ENCODE measurements at places on chromosomes 13 and 19.

- no peak for DNase-seq
Observed at GRCh38 chr19:19271828-19272599, 1.1 kb downstream of the TM6SF2 start.

DNA sequence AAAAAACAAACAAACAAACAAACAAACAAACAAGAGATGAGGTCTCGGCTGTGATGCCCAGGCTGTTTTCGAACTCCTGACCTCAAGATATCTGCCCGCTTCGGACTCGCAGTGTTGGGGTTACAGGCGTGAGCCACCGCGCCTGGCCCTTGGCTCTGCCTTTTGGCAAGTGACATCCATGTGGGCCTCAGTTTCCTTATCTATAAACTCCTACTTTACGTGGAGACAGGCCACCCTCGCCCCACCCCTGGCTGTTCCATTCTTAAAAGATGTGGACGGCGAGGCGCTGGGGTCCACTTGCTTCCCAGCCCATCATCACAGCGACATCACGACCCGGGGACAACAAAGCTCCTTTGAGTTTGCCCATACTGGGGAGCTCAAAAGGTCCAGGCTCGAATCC, 1.7 kb downstream of the TSSK6 start:
- DNase-seq, result no peak

DNA sequence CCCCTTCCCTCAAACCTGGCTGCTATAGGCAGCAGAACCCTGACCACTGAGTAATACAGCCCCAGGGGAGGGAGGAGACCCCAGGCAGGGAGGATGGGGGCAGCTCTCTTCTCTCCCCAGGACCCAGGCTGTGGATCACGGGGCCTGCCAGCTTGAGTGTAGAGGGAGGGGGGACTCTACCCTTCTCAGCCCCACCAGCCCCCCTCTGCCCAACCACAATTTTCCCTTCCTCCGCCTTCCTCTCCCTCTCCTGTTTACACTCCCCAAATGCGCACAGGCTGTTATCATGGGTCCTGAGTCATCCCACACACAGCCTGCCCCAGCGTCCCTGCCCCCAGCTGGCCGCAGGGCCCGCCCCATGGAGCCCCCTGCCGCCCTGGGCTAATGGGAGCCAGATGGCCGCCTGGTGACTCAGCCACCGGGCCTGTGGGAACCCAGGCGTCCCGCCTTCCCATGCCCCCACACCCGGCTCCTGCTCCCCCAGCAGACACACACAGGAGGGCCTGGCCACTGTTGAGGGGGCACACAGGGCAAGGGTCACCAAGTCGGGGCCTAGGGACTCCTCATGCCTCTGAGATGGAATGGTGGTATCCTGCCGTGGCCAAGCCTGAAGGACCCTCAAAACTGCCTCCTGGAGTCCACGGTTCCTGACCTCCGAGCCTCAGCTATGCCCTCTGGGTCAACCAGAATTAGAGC, 13.6 kb downstream of the CCDC97 start:
- DNase-seq, result no peak

DNA sequence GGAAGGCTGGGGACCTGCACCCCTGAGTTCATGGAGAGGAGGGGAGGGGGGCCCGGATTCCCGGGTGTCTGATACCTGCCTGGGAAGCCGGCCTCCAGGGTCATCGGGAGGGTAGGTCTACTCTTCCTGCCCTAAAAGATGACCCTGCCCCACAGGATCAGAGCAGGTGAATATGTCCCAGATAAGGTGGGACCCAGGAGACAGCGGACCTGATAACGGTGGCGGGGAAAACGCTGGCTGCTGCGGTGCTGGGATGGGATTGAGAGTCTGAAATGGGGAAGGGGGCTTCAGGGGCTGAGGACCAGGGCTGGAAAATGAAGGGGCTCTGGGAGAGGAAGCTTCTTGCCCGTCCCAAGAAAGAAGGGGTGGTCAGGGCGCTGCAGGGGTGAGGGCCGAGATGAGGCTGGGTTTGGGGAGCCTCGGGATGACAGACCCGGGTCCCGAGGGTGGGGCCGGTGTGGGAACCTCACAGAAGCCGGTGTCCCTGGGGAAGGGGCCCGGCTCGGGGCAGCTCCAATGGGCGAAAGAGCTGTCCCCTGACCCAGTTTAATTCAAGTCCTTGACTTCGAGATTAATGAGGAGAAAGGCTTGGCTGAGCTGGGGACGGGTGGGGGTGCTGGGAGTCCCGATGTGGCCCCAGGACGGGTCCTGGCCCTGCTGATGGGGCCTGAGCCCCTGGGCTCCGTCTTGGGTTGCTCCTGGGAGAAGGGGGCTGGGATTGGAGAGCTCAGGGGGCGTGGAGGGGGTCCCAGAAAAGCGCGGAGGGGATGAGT, 823 bp downstream of the TTYH1 start:
- no peak for DNase-seq

DNA sequence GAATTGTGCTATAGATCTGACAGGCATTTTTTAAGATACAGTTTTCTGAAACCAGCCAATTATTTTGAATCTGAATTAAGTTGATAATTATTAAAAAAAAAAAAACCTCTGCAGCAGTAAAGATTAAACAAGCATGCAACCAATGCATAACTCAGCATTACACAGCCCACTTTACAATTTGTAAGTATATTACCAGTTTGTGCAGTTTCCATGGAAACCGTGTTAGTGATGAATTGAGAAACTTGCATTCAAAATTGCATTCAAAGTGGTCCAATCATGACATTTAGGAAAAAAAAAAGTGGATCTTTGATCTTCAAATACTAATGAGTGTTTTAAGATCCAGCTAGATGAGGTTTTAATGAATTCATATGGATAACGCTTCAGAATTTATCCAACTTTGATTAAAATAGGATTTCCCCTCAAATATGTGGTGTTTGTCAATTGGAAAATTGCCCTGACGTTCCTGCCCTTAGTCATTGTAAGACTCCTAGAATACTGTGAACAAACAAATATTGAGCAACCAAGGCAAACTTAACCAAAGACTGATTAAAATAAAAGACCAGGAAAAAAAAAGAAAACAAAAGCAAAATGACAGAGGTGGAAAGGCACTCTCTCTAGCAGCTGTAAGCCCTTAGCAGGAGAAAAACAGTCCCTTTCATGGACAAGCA, 314.8 kb upstream of the MAB21L1 start:
- DNase-seq, result no peak

DNA sequence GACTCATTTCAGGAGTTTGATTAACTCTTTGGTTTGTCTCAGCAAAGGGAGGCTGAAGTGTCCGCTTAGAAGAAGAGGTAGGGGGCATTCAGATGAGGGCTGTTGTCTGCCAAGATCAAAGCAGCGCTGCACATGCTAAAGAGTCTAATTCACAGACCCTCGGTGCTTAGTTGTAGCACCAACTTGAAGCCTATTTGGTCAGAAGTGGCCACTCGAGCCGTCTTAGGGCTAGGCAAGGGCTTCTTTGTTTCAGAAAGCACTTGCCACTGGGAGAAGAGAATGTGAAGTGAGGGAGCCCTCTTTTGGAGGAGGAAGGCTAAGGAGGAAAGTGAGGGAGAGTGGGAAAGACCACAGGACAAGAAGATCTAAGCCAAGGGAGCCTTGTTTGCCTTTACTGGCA, 313.4 kb upstream of the TMTC4 start:
- no peak for DNase-seq

DNA sequence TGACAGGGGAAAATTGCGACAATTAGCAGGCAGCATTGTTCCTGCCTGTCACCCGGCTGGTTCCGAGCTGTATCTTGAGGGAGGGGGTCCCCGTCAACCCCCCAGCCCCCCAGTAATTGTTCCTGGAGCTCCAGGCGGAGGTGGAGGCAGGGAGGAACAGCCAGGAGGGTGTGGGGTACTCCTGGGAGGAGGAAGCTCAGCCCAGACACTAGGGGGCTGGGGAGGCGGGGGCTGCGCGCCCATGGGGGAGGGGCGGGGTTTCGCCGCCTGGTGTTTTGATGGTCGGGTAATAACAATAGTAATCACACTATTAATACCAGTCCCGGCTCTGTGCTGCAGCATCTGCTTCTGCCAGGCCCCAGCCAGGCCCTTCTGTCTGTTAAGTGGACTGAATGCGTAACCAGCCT, 8.6 kb downstream of the NPAS1 start:
- no peak for DNase-seq

DNA sequence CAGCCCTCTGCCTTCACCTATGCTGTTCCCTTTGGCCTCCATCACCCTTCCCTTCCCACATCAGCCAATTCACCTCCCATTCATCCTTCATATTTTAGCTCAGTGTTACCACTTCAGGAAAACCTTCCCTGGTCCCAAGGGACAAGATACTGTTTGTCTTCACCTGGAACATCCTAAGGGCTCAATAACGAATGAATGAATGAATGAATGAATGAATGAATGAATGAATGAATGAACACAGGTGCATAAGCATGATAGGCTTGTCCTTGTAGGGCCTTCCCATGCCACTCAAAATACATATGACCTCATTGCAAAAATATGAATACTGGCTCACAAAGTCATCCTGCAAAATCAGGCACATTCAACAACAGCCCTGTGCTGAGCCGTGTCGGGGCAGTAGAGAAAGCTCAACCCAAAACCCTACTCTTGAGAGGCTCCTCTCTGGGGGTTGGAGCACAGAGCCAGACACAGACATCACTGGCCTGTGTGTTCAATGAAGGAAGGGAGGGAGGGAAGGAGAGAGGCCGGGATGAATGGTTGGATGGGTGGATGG, 33.7 kb upstream of the TPM4 start:
- DNase-seq, result no peak

GRCh38 chr13:34176633-34177032, 358.7 kb downstream of the RFC3 start:
- no peak for DNase-seq

- peak; percentile 46 for DNase-seq
Observed at GRCh38 chr19:13033819-13034611, 38.7 kb downstream of the NFIX start.

DNA sequence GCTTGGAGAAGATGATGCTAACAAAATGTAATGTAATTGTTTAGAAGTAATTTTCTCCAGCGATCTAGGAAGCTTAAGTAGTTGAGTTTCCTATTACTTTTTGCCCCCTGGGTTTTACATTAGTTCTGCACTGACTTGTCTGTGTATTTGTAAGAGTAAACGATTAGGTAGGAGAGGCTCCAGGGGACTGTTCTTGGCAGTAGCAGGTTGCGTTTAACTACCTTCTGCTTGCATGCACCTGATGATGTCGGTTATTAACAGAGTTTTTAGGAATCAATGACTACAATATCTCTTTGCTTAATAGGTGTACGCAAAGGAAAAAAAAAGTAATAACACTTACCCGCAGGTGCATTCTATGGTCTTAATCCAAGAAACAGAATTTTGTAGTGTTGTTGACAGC, 18.3 kb upstream of the UGGT2 start:
- DNase-seq, result no peak

DNA sequence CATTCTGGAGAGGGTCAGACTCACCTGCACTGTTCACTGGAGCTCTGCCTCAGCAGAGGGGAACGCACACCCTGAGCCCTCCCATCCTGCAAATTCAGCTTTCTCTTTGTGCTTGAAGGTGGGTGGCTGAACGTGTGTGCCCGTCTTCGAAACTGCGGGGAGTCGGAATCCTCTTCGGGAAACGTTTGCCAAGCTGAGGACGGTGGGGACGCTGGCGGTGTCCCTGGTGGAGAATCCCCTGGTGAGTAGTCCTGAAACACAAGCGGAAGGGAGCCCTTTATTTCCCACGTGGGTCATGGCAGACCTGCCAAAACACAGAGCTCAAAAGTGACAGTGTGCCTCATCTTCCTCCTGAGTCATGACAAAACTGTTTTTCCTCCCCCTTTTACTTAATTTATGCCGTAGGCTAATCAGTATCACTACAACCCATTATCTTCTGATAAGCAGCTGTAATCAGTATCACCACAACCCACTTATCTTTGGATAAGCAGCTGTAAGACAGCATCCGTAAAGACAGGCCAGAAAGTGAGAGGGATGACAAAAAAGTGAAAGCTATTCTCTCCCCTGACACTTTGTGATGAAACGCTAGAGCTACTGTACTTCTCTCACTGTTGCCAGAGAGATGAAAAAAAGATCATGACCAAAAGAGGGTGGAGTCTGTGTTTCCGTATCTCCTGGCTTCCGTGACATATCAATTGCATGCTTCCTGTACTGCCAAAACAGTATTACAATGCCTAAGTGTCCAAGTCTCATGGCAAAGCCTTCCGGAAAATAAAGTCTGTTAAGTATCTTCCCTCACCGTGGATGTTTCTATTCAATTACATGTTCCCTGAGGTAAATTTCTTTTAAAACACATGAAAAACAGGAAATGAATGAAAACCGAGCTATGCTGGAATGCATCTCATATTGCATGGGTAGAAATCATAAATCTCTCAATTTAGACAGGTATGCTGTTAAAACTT, 155.5 kb downstream of the TBC1D4 start:
- DNase-seq, result no peak

- DNase-seq, result no peak
Observed at GRCh38 chr13:113874579-113875428, 10.9 kb upstream of the GAS6 start.

GRCh38 chr13:43666403-43666802, 120.4 kb downstream of the ENOX1 start:
- no peak for DNase-seq

DNA sequence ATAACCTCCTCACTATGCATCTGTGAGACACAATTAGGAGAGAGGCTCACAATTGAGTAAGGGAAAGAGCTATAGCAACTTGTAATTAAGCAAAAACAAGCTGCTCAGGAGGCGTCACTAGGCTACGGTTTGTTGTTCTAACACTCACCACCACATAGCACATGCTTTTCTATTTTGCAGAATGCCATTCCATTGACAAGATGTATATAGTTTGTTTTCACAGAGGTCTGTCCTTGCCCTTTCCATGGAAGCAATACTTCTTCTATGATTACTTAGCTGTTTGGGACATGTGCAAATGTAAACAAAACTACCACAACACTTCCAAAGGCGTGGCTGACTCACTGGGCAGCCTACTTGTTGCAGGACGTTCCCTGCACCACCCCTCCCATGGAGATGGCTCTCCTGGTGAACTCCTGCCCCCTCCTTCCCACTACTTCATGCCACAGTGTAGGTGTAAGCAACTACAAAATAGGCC, 33.9 kb upstream of the FAM216B start:
- DNase-seq, result no peak

DNA sequence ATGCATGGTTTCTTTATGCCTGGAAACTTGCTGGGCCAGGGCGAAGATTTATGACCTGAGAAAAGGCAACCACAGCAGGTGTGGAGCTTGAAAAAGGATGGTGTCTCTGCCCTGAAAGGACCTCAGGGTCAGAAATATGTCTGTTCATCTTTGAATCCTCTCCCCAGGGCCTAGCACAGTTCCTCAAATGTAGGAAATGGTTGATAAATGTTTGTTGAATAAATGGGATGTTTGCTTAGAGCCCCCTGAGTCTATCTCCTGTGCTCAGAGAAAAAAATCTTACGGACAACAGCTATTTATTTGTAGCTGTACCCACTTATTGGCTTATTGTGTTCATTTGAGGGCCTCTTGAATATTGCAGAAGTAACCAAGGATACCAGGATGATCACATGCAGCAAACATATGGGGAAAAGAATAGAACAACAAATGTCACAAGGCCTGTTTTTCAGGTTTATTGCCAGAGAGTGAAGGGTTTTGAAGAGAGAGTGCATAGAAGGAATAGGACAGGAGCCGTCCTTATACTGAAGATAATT, 114.5 kb downstream of the KLF5 start:
- DNase-seq, result no peak

GRCh38 chr19:42295831-42296525, 6.0 kb upstream of the PRR19 start:
- DNase-seq, result peak; percentile 79

- DNase-seq, result no peak
Observed at GRCh38 chr19:49116544-49116943, 2.4 kb downstream of the LIN7B start.
